H9 (cell line): ENCODE measurements at places on chromosomes 6 and 20. TPM values are rescaled to one million over a fixed set of nuclear protein-coding genes. Genes with fewer than 3 reads are reported as not detected.

DNA sequence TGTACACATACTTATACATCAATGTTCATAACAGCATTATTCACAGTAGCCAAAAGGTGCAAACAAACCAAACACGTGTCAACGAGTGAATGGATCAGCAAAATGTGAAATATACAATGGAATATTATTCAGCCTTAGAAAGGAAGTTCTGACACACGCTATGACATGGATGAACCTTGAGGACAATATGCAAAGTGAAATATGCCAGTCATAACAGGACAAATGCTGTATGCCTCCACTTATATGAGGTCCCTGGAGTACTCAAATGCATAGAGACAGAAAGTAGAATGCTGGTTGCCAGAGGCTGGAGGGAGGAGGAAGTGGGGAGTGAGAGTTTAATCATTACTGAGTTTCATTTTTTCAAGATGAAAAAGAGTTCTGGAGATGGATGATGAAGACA lies 37.8 kb upstream of the IGF2R start:
- DNase-seq: no peak

GRCh38 chr6:132614554-132614953 lies 9.5 kb downstream of the TAAR2 start:
- no peak for DNase-seq

GRCh38 chr20:32263398-32263954 lies 14.0 kb upstream of the KIF3B start:
- DNase-seq: no peak

GRCh38 chr6:1610497-1611321 lies 994 bp downstream of the FOXC1 start:
- no peak for DNase-seq

GRCh38 chr6:16602035-16602434 lies 159.2 kb downstream of the ATXN1 start:
- no peak for DNase-seq

DNA sequence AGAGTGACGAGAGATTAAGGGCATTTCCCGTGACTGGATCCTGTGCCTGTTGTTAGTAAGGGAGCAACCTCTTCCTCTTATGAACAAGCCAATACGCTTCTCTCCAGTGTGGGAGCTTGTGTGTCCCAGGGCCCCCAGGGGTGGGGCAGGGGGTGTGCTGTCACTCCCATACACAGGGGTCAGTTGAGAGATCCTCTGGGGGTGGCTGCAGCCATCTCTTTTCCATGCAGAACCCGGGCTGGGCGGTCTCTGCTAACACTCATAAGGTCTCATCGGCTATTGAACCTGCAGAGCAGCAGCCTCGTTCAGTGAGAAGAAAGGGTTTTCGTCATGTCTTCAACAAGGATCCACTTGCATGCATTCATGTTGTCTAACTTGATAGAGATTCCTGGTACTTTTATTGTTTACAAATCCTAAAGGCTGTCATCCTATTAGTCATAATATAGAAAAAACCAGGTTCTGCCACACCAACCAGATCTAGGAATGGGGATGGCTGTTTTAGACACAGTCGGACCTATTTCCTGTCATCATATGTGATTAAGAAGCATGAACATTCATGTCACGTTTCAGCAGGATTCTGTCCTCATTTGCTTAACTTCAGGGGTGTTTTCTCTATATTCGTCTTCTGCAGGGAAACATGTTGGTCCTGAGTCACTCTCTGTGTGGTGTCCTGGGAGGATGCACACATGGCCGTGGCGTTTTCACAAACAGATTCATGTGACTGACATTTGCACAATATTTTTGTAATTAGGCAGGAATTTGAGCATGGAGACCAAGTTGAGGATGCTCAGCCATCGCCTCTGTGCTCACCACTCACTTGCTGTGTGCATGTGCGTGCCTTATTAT lies 13.3 kb upstream of the THBS2 start:
- no peak for DNase-seq

The CLVS2 gene
- total RNA-seq: 0.15 and 0.26 TPM in 2 replicates

The COL19A1 gene
- total RNA-seq: not detected in 2 replicates

GRCh38 chr20:3798373-3798768 lies 2.3 kb downstream of the CDC25B start:
- no peak for DNase-seq

DNA sequence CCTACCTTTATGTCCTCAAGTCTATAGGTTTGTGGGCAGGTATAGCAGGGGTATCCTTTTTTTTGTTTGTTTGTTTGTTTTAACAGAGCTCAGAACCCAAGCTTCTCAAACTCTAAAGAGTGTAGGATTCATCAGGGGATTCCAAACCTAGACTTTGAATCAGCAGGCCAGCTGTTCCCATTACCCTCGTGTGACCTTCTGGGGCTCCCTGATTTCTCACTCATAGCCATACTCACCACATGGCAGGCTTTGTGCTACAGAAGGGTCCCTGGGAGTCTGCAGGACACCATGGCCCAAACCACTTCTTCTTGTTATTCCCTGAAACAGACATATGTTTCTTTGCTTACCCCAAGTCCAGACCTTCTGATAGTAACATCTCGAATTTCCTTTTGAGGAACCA lies 350.8 kb upstream of the TSHZ2 start:
- DNase-seq: no peak

- DNase-seq: no peak
Measured at GRCh38 chr6:161194374-161194773, 79.5 kb downstream of the AGPAT4 start.

- DNase-seq: no peak
Measured at GRCh38 chr6:143515061-143515760, 3.7 kb upstream of the FUCA2 start.

The CFAP206 gene
- not detected in 2 replicates for total RNA-seq

DNA sequence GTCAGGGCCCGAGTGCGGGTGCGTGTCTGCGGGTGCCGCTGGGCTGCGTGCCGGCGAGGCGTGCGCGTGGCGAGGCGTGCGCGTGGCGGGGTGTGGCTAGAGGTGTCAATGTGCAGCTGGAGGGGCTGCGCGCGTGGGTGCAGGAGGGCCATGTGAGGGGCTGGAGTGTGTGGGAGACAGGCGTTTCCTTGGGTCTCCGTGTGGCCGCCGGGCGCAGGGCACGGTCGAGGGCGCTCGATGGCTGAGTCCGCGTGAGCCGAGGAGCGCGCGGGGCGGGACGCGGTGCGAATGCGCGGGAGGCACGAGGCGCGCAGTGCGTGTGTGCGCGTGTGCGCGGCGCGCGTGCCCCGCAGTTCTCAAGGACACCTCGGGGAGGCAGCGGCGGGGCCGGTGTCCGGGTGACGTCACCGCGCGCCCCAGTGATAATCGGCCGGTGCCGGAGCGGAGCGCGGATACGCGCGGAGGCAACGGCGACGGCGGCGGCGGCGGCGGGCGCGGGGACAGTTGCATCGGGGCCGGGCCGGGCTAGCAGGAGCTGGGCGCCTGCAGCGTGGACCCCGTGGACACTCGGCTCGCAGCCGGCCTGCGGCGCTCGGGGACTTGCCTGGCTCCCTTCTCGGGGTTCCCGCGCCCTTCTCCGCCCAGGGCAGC lies 38.7 kb downstream of the YTHDF1 start:
- no peak for DNase-seq

- DNase-seq: no peak
Measured at GRCh38 chr20:47551841-47552240, 50.2 kb downstream of the NCOA3 start.

DNA sequence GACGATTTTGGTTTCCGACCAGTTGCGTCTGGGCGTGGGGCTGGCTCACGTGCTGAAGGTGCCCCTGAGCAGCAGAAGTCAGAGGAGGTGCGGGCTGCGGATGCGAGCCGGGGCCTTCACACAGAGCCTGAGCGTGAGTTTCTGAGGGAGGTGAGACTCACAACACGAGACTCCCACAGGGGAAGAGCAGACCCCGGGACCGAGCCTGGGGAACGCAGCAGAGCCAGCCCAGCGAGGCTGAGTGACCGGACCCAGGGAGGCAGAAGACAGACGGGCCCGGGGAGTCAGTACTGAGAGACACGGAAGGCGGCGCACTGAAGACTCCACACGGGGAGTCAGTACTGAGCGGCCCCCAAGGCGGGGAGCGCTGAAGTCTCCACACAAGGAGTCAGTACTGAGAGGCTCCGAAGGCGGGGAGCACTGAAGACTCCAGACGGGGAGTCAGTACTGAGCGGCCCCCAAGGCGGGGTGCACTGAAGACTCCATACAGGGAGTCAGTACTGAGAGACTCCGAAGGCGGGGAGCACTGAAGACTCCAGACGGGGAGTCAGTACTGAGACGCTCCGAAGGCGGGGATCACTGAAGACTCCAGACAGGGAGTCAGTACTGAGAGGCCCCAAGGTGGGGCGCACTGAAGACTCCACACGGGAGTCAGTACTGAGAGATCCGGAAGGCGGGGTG lies 77.8 kb downstream of the DLL1 start:
- DNase-seq: no peak
